ENCODE measurements at places on chromosomes 13 and 19.

- no peak for DNase-seq
These were observed 350.7 kb downstream of the UQCRFS1 start for GRCh38 chr19:28862238-28862637.

DNA sequence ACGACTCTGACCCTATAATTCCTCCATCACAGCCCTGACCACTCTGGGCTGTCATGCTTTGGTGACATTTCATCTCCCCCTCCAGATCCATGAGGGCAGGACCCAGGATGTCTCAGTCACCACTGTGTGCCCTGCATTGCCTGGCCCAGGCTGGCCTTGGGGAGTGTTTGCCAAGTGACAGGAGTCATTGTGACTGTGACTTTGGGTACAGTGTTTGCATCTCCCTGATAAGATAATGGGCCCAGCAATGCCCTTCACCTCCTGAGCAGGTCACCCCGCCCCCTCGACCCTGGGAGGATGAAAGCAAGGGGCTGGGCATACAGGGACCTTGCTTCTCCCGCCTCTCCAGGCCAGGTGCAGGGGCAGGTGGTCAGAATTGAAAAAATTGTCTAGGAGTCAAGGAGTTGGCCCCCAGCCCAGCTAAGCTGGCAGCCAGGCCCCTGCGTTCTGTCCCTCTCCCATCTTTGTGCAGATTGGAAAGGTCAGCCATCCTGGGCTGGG, 5.9 kb upstream of the ATP4A start:
- DNase-seq = no peak

- no peak for DNase-seq
These were observed 27.5 kb upstream of the TMEM255B start for GRCh38 chr13:113731192-113732175.

DNA sequence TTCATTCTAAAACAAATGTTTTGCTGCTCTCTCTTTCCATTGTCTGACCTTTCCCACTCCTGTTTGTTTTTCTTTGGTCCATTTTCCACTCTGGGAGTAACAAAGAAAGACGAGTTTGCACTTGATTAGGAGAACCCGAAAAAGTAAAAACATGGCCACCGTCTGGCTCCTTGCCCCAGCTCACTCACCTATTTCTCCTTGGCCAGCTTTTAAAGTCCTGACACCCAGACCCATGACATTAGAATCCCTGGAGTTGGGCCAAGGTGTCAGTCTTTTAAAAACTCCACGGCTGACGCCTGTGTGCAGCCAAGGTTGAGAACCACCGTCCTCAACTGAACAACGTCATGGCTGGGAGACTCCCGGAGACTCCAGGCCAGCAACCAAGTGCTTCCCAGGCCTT, 63.6 kb upstream of the FLT1 start:
- no peak for DNase-seq

- no peak for DNase-seq
These were observed 108.3 kb upstream of the FRY start for GRCh38 chr13:31923134-31923763.

GRCh38 chr19:47691090-47691489, 22.1 kb upstream of the EHD2 start:
- DNase-seq = no peak

DNA sequence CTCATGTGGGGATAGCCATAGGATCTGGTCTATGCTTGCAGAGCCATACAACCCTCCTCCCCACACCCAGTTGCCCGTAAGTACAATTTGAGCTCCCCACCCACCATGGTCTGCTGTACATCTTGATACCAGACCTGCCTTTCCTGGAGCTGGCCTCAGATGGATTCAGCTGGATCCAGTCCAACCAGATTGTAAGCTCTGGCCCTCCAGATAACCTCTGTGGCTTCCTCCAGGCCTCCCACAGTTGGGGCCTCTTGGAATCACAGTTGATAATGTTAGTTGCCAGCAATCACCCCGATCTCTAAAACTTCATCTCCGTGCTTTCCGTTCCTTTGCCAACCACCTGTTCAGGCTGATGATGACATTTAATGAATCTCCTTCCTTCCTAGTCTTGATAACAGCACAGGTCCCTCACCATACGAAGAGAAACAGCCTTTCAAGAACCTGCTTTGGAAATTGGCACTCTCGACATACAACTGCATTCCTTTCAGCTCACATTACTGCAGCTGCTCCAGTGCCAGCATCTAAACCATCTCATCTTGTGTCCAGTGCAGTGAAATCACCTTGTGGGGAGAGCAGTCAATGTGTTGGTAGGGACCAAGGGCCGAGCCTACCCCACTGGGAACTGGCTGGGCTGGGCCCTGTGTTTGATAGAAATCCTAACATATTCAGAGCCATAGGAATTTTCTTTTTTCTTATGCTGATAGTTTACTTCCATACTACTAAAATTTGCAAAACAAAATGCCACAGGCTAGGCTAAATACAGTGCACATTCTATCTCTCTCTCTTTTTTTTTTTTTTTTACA, 15.1 kb upstream of the FOXO1 start:
- no peak for DNase-seq

DNA sequence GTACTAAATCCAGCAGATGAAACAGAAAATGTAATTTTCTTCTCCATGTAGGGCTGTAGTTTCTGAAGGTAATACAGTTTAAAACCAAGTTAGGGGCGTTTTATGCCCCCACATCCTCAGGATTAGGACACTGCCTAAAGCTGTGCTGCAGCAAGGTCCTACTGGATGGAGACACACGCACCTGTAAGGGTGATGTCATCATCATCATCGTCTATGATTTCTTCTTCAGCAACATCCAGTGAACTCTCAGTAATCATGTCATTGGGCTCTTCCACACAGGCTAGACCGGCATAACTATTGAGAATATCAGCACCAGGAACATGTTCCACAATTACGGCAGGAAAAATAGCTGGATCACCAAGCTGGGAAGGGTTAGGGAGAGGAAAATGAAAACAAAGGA, 60.5 kb downstream of the ELF1 start:
- no peak for DNase-seq

DNA sequence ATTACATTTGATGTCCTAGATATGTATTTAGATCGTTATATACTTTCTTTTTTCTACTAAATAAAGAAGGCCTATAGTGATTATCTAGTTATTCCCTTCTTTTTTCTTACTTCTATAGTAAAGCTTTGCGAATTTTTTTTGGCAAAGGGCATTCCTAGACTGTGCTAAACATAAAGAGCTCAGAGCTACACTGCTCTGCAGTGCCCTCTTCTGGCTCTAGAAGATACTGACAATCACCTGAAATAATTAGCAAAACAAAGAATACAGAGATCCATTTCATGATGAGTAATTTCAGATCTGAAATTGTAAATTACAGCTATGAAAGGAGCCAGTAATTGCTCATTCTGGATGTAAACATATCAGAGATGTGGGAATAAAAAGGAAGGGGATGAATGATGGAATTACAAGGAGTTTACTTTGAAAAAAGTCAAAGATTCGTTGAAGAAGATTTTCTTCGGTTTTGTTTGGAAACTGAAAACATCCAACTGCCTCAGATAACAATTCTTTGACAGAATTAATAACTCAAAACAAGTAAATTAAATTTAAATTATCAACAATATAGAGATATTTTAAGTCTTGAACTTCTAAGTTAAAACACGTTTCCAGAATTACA, 288.5 kb downstream of the NALCN start:
- DNase-seq = peak; percentile 39

DNA sequence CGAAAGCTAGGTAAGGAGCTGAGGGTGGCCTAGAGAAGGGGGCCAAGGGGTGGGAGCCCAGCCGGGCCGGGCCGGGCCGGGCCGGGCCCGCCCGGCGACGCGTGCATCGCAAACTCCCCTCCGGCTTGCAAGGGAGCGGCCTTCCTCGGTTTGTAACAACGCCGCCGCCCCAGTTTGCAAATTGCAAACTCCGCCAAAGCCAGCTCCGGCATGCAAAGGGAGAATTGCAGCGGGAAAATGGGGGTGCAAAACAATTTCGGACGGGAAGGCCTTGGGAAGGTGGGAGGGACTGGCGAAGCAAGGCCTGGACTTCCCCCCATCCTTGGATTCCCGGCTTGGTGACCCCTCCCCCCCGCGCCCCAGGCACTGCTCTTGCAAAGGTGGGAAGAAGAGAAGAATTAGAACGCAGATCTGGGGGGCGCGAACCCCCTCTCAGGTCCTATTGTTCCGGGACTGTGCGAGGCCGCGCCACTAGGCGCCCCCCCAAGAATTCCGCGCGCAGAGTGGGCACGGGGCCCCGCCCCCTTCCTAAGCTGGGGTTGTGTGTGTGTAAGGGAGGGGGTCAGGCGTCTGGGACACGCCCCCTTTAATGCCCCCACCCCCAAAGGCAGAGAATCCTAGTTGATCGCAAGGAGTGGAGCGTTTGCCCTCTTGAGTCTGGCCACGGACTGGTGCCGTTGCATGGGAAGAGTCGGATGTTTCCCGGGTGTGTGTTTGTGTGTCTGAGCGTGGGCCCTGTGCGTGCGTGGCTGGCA, 926 bp downstream of the PRR12 start:
- peak; percentile 61 for DNase-seq

GRCh38 chr13:42413484-42413815, 141.5 kb downstream of the AKAP11 start:
- no peak for DNase-seq

- DNase-seq = no peak
These were observed 18.4 kb downstream of the MAG start for GRCh38 chr19:35310331-35310730.

- no peak for DNase-seq
These were observed 12.3 kb downstream of the DDX39A start for GRCh38 chr19:14406645-14407401.

DNA sequence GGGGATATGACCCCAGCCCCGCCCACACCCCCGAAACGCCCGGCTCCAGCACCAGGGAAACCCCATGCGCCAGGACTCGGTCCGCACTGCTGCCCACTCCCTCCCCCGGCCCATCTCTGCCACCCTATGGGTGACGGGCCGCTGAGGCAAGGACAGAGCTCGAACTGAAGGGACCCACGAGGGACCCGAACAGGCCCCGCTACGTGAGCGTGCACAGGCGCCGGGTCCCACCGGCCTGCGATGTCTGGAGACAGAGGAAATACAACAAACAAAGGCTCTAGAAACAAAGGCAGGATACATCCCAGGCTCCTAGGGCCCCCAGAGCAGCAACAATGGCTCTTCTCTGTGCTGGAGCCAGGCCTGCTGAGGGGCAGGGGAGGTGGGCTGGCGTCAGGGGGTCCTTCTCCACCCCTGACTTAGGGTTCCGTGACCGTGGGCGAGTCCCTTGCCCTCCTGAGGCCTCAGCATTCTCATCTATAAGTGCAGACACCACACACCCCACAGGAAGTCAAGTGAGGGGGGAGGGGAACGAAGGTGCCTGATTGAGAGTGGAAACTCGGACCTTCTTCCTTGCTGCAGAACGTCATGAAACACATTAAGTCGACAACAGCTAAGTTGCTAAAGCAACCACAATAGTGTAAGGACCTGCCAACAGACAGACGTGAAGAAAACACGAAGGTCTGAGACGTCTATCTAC, 3.1 kb downstream of the ABHD17A start:
- peak; percentile 60 for DNase-seq

- no peak for DNase-seq
These were observed 463.8 kb downstream of the ITGBL1 start for GRCh38 chr13:101916108-101916774.

- no peak for DNase-seq
These were observed 419.2 kb downstream of the OLFM4 start for GRCh38 chr13:53447863-53448262.

- no peak for DNase-seq
These were observed 4.9 kb downstream of the ZSCAN1 start for GRCh38 chr19:58038688-58039204.

DNA sequence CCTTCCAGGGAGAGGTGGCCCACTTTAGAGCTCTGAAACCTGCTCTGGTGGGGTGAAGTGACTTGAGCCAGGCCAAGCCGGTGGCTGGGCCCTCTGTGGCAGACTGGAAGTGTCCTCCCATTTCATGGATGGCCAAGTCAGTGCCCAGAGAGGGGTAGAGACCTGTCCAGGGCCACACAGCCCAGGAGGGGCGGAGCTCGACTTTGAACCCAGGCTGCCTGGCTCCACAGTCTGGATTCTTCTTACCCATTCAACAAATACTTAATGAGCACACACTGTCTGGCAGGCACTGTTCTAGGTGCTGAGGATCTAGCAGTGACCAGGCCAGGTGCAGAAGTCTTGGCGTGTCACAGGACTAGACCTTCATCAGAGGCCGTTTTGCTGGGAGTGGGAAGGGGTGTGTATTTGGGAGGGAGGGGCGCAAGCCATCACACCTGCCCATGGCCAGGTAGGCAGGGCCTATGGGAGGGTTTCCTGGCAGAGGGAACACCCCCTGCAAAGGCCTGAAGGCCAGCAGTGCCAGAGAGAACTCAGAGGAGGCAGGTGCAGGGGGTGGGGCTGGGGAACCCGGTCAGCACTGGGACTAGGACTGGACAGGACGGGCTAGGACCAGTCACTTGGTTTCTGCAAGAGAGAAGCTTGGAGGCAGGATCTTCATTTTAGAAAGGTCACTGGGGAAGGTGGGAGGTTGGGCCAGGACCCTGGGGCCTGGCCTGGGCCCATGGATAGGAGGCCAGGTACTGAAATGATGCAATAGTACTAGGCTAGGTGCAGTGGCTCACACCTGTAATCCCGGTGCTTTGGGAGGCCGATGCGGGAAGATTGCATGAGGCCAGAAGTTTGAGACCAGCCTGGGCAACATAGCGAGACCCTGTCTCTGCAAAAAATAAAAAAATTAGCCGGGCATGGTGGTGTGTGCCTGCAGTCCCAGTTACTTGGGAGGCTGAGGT, 31.8 kb downstream of the DNM2 start:
- DNase-seq = no peak

DNA sequence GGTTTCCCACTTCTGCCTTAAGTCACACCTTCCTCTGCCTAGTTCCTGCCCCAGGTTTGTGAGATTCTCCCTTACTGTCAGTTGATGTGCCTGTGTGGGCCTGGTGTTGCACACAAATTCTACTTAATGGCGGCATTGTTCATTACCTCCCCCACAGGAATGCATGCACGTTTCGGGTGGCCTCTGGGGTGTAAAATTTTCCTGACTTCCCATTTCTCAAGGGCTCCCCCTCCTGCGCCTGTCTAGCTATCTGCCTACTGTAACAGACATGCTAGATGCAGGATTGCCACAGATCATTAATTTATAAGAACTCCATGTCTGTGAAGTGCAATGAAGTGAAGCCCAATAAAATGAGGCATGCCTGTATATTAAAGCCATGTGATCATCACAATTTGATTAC, 1466.3 kb downstream of the PCDH9 start:
- DNase-seq = no peak

DNA sequence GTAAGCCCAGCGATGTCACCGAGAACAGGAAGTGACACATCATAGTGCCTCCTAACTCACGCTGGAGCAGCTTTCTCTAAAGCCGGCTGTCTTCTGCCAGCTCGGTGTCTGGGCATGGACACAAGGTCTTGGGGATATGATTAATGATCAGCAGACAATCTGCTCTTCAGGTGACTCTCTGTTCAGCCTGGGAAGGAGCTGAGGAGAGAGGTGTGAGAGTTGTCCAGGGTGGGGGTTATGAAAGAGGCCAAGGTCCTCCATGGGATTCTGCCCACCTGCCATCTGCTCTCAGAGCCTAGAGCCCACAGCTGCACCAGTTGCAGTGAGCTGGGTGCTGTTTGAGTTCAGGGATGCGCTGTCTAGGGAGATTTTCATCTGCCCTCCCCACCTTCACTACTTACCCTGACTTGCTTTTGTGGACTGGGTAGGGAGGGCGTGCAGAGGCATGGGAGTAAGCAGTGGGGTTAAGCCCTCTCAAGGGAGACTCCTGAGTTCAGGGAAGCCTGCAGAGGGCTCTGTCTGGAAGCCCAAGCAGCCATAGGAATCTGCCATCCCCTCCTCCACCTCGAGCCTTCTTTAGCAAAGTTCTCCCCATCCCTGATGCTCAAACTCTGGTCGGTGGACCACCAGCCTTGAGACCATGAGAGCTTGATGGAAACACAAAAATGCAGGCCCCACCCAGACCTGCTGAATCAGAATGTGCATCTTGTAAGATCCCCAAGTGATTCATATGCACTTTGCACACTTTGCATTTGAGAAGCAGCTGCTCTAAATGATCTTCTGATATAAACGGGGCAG, 539.7 kb downstream of the RFC3 start:
- DNase-seq = no peak

All from CD8-positive, alpha-beta T cell (primary cell).